ENCODE measurements at places on chromosomes 4 and X.

DNA sequence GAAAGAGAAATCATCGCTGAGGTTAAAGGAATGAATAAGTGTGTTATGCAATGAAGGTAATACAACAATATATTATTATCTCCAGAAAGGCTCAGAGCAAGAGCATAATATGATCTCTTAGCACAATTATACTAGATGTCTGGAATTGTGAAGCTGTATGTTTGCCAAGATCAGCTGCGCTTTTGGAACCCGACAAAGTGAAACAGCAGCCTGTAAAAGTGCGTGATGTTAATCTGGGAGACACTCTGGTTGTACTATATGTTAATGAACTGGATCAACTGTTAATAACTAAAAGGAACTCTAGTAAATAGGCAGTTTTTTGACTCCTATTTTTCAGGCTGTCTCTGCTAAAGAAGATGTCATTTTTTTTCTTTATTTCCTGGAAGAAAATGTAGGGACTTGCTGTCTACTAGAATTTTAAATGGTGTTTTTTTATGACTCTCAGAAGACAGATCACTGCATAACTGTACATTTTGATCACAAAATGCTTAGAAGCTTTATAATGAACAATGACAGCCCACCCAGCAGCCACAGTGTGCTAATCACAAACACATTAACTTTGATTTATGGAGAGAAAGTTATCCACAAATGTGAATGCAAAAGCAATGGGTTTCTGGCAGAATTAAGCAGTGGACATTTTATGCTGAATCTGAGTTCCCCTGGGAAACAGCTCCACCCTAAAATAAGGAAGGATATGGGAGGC is 50.2 kb downstream of the UGT2B28 start:
- no peak for DNase-seq

DNA sequence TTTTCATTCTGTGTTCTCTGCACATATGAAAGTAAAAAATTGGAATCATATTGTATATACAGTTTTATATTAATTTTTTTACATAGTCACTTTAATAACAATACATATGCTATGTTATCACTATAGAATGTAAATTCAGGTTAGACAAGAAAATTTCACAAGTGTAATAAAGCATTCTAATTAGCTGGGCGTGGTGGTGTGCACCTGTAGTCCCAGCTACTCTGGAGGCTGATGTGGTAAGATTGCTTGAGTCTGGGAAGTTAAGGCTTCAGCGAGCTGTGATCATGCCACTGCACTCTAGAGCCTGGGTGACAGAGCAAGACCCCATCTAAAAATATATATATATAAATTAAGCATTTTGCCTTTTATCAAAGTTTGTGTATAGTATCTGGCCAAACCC is 95.7 kb downstream of the ANXA3 start:
- no peak for DNase-seq

DNA sequence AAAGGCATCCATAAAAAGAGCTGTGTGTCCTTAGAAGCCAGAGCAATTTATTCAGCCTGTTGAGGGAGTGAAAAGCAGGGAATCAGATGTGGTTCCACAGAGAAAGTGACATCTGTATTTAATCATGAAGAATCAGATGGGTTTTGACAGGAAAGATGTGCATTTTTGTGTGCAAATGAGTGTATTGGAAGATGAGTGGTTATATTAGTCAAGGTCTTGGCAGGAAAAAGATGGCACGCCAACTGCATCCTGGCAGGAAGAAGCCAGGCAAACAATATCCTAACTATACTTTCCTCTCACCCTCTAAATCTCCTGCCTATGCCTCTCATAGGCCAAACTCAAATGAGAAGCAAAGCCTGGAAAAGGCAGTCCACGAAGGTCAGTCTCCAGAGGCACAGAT is 59.1 kb downstream of the SCFD2 start:
- DNase-seq = peak; percentile 84

DNA sequence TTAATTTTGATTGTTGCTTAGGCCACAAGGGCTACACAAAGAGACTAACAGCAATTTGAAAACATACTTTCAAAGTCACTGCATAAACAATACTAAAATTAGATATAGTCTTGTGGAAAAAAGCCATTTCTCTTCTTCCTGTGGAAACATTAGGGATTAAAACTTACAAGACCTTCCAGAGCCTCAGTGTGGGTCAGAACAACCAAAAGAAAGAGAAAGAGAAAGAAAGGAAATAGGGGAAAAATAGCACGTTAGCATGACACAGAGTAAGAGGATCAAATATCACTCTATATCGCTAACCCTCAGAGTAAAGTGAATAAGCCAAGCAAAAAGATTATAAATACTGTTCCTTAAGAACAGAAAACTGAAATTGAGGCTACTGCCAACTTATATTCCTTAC is 127.8 kb upstream of the DIAPH2 start:
- peak; percentile 19 for DNase-seq

- DNase-seq = no peak
These were observed 42.1 kb upstream of the PSAPL1 start for GRCh38 chr4:7476820-7477219.

- no peak for DNase-seq
These were observed 102.1 kb downstream of the ANOS1 start for GRCh38 chrX:8629871-8630270.

Data from fibroblast of the aortic adventitia (primary cell).